Smooth muscle cell of the brain vasculature (primary cell): ENCODE measurements at places on chromosomes 11 and 22.

GRCh38 chr11:102368472-102368871, 21.5 kb downstream of the BIRC2 start:
- DNase-seq = no peak

GRCh38 chr22:29255064-29255621, 12.6 kb downstream of the RHBDD3 start:
- DNase-seq = no peak

GRCh38 chr22:31943206-31943977, 943 bp upstream of the YWHAH start:
- no peak for DNase-seq

DNA sequence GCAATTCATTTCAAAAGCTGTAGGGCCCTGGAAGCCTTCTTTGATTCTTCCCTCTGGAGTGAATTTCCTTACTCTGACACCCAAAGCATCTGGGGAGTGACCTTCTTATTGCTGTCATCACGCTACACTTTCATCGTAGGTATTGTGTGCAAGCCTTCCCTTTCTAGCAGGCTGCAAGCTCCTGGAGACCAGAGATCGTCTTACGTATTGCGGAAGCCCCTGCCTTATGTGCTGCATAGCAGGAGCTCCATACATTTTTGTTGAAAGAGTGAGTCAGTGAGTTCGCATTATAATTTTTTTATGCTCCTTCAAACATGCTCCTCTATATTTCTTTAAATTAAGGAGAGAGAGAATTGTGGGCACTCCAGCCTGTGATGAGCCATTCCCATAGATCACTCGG, 21.2 kb upstream of the TMEM218 start:
- no peak for DNase-seq

DNA sequence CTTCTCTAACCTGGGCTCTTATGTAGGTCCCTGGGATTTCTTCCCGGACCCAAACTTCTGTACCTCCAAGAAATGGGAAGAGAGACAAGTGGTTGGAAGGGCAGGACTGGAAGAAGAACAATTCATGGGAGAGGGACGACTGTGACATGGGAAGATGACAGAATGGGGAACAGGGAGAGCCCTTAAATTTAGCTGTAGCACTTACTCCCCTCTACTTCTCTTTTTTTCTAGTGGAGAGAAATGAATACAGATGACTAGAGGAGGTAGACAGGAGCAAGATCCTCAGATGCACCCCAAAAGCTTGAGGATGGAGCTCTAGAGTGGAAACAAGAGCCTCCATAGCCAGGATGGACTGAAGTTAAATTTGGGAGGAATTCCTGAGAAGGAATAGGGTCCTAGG, 2.3 kb downstream of the RHOG start:
- no peak for DNase-seq

DNA sequence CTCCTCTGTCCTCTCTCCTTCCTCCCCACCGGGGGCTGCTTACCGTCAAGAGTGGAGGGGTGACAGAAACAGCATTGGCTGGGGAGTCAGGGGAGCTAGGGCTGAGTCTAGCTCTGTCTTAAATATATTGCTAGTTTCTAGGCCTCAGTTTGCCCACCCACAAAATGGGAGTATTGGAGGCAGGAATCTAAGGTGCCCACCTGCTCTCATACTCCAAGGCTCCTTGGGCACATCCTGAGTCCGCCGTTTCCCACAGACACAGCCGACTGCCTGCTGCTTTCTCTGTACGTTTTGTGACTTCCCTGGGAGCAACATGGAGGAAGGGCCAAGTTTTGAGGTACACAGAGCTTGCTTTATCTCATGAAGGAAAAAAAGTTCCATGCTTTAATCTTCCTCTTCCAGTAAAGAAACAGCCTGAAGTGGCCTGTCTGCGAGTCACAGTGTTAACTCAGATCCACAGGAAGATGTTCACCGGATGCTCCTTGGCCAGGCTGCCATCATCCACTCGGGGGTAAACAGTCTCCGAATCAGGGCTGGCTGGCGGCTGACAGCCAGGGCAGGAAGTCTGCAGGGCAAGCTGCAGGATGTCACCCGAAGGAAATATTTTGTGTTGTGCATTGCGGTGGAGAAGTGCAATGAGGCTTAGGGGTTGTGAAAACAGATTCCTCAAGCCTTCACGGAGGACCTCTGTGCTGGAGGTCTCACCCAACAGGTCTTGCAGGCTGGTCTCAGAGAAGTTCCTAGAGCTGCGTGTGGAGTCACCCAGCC, 11.0 kb upstream of the CERK start:
- DNase-seq = no peak

DNA sequence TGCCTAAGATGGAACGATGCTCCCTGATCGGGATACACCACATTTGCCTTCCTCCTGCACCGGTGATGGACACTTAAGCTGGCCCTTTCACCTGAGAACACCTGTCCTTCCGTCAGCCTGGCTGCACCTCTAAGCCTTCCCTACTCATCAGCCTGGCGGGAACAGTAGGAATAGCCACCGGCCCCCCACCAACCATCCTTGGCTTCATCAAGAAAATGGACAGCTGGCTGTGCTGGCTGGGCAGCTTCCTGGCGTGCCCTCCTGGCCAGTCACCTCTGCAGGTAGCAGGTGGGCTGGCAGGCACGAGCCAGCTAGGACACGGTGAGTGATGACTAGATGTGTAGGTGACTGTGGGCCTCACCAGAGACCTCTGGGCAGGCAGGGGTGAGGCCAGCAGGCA, 142.8 kb downstream of the CTTN start:
- no peak for DNase-seq

DNA sequence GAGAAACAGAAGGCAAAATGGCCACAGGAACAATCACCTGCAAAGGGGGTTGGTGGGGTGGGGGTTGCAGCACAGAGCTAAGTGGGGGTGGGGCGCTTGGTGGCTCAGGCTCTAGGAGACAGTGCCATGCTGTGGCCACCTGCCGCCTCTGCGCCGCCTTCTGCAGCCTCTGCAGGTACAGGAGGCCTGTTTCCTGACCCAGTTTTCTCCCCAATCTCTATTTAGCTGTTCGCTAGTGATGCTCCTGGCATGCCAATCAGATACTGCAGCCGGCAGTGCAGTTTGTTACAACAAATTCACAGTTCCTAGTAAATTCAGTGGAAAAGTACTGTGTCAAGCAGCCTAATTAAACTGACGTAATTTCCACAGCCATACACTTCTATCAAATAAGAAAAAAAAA, 106.4 kb downstream of the SERGEF start:
- no peak for DNase-seq

DNA sequence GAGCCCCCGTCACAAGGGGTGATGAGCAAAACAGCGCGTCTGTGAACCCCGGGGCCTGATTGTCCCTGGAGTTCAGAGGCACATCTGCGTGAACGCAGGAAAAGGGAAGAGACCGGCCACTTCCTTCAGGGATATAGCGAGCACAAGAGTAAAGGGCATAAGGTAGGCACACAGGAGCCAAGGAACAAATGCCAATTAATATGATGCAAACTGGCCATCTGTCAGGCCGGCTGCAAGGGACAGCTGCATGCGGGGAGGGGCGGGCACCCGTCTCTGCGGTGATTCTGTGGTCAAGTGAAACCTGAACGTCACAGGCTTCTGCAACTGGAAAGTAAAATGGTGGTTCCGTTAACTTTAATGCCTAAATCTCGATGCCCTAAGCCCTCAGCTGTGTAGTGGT, 64.7 kb downstream of the TRIM29 start:
- DNase-seq = no peak
